CD8-positive, alpha-beta T cell (primary cell): ENCODE measurements at places on chromosomes 2 and 18.

DNA sequence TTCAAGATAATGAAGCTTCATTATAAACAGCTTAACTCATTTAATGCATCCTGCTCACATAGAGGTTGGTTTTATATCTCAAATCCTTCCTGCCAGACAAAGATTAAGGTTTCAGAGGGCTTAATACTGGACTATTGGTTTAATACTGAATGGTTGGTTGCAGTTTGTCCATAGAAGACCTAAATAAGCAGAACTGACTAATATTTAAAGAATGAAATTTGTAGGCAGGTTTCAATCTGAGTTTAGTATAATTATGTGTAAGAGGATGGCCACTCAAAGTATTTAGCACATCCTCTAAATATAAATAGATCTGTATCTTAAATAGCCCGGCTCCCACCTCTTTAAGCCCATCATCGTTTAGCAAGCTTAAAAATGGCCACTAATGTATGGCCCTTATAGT, 92.5 kb downstream of the EPB41L5 start:
- DNase-seq, result no peak

GRCh38 chr2:232523682-232524597, 2.0 kb upstream of the CHRND start:
- no peak for DNase-seq

- DNase-seq, result no peak
Measured at GRCh38 chr2:120861576-120862191, 126.0 kb downstream of the GLI2 start.

DNA sequence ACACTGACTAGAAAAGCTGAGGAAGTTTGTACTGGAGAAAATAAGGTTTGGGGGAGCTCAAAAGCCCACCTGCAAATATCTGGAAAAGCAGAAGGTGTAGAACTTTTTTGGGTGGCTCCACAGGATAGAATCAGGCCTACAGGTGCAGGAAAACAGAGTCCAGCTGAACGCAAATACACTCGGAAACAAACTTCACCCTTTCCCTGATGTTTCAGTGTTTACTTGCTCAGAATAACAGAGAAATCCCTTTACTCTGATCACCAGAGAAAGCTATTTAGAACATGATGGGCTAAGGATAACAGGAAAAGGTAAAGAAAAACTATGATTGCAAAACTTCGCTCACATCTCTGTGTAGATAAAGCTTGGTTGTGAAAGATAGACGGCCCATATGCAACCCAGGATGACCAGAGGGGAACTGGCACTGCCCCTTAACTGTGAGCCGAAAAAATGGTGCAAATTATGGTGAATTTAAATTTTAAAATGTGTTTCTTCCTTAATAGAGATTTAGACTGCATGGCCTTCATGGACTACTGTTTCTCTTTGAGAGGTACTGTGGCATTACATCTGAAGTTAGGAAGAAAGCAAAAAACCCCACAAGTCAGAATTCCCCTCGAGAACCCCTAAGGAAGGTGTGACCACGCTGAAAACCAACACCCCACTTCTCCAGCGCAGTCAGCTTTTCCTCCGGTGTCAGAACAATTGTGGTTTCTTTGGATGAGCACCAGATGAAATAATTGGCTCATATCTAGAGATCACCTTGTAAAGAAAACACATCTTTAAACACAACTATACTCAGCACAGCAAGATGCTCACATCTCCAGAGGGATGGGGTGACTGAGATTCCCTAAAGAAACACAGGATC, 84.5 kb upstream of the TMEM247 start:
- DNase-seq, result no peak

DNA sequence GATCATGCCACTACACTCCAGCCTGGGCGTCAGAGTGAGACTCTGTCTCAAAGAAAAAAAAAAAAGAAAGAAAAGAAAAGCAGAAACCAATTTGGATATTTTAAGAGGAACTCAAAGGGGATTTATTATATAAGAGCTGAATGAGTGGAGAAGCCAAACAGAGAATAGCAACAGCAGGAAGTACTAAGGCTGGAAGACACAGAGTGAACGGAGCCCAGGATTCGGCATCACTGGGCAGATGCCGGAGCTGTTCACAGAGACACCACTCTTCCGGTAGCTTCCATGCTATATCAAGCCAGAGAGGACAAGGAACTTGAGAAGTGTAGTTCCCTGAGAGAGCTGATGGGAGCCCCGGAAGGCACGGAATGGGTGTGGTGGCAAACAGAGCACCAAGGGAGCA, 47.0 kb upstream of the CABLES1 start:
- no peak for DNase-seq

- DNase-seq, result no peak
Measured at GRCh38 chr18:58373481-58373880, 255.4 kb downstream of the ALPK2 start.

- no peak for DNase-seq
Measured at GRCh38 chr2:162342841-162343240, 1.1 kb upstream of the GCA start.

- DNase-seq, result no peak
Measured at GRCh38 chr18:78295262-78295661, 684.4 kb upstream of the SALL3 start.

- no peak for DNase-seq
Measured at GRCh38 chr2:205024822-205025518, 479.7 kb downstream of the PARD3B start.

DNA sequence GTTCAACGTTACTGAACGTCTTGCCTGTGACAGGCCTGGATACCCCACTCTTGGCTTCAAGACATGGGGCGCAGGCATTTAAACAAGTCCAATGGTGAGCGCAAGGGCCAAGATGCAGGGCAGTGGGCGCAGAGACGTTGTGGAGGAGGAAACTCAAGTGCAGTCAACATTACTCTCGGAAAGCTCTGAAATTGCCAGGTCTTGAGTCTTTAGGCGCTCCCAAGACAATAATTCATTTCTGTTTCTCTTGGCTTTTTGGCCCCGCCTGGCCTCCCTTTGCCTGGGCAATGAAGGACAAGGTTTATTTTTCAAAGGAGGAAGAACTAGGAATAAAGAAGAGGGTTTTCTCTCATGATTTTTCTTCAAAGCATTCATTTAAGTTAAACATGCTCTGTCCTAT, 13.3 kb upstream of the TMEM214 start:
- no peak for DNase-seq

DNA sequence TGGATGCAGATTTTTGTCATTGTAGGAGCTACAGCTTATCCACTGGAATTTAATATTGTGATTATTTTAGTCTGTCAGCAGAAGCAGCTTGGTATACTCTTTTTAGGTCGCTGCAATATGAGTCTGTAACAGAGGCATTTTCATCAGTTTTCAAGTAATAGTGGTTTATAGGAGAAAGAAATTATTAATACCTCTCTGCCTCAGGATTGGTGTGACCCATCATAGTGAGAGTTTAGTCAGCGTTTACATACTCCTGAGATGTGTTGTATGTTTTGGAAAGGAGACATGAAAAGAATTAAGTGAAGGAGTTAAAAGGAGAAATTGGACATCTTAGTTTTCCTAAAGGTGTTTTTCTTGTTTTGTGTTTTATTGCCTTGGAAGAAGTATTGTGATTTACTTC, 189.8 kb downstream of the GULP1 start:
- no peak for DNase-seq

DNA sequence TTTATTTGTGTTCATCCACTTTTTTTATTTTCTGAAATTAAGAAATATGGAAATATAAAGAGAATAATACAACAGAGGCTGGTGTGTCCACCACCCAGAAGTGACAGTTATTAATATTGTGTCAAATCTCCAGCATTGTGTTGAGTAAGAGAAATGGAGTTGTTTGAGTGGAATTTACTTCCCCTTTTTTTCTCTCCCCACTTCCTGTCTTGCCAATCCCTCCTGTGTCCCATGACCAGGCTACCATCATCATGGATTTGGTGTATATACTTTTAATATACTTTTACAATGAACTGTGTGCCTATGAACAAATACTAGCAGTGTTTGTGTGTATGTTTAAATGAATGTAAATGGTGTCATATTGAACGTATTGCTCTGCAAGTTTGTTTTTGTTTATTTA, 276.9 kb upstream of the SKOR2 start:
- DNase-seq, result no peak

GRCh38 chr2:159439421-159439820, 152.9 kb upstream of the WDSUB1 start:
- no peak for DNase-seq

DNA sequence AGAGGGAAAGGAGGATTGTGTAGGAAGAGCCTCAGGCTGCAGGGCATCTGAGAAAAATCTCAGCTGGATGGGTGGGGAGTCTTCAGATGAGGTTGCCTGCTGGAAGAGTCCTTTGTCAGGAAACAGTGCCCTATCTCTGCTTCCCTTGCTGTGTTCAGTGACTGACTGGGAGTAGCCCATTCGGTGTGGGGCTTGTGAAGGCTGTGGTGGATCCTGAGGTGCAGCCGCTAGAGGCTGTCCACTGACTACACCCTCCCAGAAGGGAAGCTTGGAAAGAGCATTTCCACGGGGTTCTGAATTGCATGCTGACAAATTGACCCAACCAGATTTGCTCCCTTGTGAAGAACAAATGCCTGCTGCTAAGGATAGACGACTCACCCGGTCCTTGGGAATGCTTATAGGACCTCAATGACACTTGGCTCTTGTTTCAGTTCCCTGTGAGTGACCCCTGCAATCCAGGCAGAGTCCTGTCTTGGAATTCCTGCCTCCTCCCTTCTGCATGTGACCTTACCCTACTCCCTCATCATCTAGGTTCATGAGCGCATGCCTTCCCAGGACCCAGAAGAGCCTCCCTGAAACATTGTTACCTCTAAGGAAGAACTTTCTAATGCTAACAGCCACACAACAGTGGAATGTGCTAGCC, 109.7 kb upstream of the FAM136A start:
- DNase-seq, result no peak

DNA sequence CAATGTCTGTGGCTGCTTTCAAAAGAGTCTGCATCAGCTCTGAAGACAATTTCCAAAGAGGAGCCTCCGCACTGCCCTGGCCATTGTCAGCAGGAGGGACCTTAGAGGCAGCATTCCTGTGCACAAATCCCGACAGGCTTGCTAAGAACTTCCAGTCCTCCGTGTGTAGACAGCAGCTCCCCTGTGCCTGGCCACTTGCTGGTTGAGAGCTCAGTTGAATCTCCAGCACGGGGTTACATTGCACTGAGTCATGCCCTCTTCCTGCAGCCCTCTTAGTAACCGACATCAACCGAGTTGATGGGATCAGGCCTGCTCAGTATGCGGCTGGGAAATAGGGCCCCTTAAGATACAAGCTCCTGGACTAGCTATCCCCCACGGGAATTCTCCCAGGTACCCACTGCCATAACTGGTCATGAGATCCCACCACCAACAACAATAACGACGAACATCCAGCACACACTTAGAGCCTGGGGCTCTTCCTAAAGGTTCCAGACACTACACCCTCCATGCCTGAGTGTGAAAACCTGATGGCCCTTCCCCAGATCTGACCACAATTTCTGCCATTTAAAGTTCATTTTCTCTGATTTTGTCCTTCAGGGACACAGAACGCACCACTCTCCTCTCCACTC, 12.0 kb downstream of the ATP6V1B1 start:
- DNase-seq, result peak; percentile 47

DNA sequence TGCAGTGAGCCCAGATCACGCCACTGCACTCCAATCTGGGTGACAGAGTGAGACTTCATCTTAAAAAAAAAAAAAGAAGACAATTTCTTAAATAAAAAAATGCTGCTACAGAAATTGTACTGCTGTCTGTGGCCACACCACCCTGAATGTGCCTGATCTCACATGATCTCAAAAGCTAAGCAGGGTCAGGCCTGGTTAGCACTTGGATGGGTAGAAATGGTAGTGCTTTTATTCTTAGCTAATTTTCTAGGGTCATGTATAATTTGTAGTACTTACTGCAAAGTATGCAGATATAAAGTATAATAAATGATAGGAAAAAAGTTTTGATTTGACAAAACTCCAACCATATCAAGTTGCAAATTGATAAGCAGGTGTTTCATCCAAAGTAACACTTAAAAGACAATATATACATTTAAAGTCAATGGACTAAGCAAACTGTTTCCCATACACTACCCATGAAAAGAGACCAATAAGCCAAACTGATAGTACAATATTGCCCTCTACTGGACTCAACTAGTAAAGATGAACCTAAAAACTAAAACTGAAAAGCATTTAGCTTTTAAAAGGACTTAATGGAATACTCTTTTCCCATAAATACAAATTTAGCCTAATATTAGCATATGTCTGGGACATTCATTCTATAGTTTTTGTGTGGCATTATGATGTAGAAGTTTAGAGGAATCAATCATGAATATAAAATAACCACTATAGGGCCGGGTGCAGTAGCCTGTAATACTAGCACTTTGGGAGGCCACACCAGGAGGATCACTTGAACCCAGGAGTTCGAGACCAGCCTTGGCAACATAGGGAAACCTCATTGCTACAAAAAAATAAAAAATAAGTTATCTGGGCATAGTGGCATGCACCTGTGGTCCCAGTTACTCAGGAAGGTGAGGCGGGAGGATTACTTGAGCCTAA, 18.6 kb upstream of the PEX13 start:
- no peak for DNase-seq

- no peak for DNase-seq
Measured at GRCh38 chr18:71209944-71210343, 921.1 kb downstream of the SOCS6 start.

DNA sequence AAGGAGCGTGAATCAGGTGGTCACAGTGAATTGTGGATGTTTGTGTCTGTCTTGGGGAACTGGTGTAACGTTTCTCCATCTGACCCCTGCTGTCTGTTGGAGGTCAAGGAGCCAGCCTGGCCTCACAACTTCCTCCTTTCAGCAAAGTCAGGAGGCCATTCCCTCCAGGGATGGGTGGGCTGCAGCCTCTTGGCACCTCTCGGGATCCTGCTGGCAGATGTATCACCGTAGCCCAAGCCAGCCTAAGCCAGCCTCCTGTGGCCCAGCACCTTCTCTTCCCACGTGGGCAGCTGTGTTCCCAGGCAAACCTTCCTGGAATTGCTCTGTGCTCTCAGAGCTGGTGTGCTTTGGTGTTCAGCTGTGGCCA, 30.5 kb downstream of the HPCAL1 start:
- no peak for DNase-seq

- no peak for DNase-seq
Measured at GRCh38 chr18:5746844-5747243, 148.5 kb downstream of the TMEM200C start.

DNA sequence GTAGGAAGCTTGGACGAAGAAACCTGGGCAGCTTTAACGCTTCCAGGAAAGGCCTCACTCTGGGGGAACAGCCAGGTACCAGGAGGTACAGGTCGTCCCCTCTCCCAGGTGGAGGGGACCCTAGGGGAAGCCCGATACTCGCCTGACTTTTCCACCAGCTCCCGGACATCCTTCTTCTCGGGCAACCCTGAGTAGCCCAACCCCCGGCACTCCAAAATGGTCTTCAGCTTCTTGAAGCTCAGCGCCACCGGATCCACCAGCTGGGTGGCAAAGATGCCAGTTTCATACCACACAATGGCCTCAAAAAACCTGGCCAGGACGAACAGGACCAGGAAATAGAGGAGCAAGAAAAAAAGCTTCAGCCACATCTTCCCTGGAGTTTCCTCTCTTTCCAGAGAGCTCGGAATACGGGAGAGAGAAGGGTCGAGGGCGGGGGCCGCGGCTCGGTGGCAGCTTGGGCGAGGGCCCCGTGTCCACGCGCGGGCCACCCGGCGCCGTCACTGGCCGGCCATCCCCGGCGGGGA, 1.1 kb downstream of the RNF103 start:
- no peak for DNase-seq

GRCh38 chr2:50720697-50721315, 311.1 kb downstream of the NRXN1 start:
- no peak for DNase-seq

GRCh38 chr2:8693157-8693821, 11.4 kb downstream of the ID2 start:
- DNase-seq, result peak; percentile 50
